Neural progenitor cell (in vitro differentiated cells): ENCODE measurements at places on chromosomes 4 and X.

- no peak for DNase-seq
Measured at GRCh38 chrX:107678957-107679740, 50.8 kb downstream of the PRPS1 start.

GRCh38 chr4:67879486-67879885, 4.3 kb downstream of the TMPRSS11D start:
- no peak for DNase-seq

- DNase-seq = no peak
Measured at GRCh38 chr4:65193985-65194384, 476.3 kb downstream of the EPHA5 start.

DNA sequence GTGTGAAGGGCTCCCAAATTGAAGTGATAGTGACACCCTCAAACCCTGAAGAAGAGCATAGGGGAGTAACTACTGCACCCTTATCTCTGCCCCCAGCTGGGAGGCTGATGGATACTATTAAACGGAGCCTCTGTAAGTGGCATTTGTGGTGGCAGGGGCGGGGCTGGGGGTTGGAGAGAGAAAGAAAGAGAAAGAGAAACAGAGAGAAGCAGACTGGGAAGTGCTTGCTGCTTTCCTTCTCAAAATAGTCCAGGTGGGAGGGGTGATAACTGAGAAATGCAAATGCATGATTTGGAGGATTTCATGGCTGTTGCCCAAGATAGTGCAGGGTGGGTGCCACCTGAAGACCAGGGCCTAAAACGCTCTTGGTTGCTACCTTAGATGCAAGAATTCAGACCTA, 253.5 kb upstream of the GATB start:
- DNase-seq = no peak

DNA sequence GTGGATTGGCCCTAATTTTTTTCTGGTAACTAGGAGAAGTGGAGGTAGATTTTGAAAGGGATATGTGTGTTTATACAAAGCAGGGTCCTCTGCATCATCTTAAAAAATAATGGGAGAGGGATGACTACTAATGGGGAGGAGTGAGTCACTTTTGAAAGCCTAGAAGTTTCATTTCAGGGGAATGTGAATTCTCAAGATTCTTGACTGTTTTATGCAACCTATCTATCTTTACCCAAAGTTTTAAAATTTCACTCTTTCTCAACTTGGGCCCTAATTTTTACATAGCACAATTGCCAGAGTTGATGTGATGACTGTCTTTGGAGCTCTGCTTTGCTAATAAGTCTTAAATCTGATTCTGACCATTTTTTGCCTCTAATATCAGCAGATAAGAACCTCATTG, 445.2 kb downstream of the GRXCR1 start:
- DNase-seq = no peak

DNA sequence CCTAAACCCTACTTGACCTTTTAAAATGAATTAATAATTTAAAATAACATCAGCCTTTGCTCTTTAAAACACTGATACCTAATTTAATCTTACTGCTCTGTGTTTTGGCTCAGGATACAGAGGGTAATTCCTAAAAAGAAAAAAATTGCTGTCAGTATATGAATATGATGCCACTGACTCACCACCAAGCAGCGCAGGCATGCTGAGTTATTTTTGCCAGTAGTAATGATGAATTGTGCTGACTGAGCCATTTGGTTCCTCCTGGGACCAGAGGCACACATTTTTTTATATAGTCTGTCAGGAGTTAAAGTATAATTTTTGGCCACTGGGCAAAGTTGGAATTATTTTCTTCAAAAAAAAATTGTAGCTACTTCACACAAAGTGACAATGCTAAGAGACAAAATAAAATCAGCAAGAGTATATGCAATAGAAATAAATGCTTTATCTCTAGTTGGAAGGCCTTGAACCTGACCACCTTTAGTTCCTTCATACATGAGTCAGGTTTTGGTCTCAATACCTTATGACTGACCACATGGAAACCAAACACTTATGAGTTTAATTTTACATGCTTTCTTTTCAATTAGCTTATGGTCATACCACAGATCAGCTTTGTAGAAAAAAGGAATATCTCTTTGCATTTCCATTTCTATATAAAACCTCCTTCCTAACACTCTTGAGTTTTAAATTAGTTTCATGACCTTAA, 115.1 kb downstream of the PPP3CA start:
- no peak for DNase-seq

GRCh38 chr4:158461336-158461735, 60.3 kb upstream of the RXFP1 start:
- DNase-seq = no peak

GRCh38 chrX:18441780-18442367, 16.5 kb downstream of the CDKL5 start:
- DNase-seq = no peak

DNA sequence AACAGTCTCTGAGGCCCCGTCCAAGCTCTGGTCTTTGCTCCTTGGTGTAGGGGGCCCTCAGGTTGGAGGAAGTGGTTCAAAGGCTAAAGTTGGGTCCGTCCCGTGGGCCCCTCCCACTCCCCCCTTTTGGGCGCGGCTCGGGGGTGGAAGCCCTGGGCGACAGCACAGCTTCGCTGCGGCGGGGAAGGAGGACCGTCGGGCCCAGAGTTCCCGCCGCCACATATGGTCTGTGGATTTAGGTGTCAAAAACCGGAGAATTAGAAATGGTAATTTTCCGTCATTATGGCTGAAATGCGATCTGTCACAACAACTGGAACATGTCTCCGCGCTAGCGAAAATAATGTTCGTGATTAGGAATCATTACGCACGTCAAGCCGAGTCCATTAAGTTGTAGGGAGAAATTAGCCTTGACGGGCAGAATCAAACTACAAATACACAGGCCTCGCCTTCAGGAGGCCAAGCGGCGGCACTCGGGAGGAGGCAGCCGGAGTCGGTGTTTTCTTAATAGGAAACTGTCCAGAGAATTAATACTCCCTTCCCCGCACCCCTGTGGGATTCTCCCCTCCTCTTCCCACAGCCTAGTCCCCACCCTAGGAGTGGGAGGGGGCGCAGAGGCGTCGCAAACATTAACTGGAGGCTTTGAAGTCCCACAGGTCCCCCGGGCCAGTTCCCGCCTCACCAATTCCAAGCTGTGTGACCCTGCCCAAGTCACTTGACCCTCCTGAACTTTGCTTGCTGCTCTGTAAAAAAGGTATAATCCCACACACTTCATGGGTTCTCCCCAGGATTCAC, 15.0 kb downstream of the NKX3-2 start:
- no peak for DNase-seq

- DNase-seq = no peak
Measured at GRCh38 chr4:24589448-24589847, 5.1 kb upstream of the DHX15 start.

GRCh38 chr4:10032625-10033024, 11.3 kb upstream of the SLC2A9 start:
- no peak for DNase-seq
